GM19239 (cell line): ENCODE measurements at places on chromosomes 4 and X.

GRCh38 chr4:82989575-82990429 lies 20.8 kb downstream of the LIN54 start:
- peak; percentile 40 for DNase-seq

GRCh38 chr4:90293320-90293719 lies 166.1 kb downstream of the CCSER1 start:
- no peak for DNase-seq

GRCh38 chr4:53646795-53647194 lies 55.5 kb upstream of the LNX1 start:
- no peak for DNase-seq

DNA sequence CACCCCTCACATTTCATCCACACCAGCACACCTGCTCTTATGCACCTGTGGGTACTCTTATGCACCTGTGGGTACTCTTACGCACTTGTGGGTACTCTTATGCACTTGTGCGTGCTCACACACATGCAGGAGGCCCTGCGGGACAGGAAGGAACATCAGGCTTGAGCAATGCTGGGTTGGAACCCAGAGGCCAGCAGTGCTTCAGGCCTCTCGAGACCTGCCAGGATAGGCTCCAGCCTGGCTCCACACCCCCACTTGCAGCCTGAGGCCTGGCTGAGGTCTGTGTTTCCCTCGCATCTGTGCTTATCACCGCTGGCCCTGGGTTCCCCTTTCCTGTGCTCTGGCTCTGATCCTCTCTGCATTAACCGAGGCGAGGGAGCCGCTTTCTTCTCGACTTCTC lies 34.7 kb downstream of the SORCS2 start:
- no peak for DNase-seq

GRCh38 chr4:80447493-80447892 lies 112.0 kb downstream of the CFAP299 start:
- no peak for DNase-seq

DNA sequence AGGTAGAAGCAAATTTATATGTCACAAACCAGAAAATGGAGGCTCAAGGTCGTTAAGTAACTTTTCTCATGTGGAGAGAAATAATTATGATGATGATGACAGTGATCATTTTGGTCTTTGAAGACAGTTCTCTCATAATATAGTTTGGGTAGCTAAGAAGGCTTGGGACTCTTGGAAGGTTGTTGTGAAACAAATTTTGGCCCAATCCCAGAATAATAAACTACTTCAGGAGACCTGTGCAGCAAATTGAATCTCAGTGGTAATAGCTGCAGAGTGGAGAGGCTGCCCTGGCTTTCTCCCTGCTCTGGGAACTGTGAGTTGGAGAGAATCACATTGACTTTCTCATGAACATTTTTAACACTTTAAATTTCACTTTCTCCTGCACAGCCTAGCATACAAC lies 217.2 kb upstream of the BOD1L1 start:
- no peak for DNase-seq

- DNase-seq = no peak
These were observed 179.9 kb downstream of the AR start for GRCh38 chrX:67723580-67724351.

DNA sequence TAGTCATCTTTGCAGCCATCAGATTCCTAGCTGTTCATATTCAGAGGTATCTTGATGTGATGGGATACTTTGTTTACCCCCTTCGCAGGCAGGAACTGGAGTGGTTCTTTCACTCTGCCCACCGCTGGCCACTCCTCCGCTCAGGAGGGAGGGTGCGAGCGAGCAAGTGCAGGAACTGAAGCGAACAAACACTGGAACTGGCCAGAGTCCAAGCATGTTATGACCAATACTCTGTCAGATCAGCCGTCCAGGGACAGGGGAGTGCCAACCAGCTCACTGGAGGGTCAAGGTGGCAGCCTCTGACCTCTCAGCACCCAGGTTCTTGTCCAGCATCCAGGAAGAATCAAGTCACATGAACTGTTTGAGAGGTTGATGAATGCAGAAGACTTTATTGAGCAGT lies 18.0 kb upstream of the MANBA start:
- DNase-seq = no peak

DNA sequence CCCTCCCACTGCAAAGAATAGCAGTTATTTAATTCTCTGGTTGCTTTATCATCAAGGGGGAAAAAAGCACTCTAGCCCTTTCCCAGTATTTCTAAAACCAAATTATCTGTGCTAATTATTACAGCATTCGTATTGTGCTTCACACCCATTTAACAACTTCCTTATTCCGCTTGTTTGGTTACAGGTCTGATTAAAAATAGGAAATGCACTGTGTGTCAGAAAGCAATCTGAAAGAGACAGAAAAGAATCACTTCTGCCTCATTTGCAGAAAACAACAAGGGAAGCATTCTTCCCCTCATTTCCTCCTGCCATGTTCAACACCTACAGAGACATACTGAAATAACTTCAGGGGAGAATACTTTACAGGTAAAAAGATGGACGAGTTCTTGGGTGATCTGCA lies 114.9 kb upstream of the MAP3K15 start:
- no peak for DNase-seq

GRCh38 chr4:171239196-171239595 lies 574.0 kb upstream of the GALNTL6 start:
- DNase-seq = no peak

- DNase-seq = no peak
These were observed 205.0 kb upstream of the PDE5A start for GRCh38 chr4:119833611-119834010.

DNA sequence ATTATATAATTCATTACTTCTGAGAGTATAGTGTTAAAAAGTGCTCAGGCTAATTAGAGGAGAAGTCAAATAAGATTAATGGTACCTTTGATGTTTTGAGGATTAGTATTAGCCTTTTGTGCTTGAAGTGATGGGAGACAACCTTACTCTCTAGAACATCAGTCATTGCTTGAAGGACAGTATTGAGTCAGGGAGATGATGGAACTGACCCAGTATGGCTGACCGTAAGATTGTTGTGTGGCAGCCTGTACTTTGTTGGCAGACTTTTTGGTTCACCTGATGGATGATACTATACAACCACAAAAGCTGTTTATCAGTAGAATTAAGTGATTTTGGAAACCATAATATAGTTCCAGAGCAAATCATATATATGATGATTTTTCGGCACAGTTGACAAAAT lies 9.9 kb downstream of the OGT start:
- no peak for DNase-seq

DNA sequence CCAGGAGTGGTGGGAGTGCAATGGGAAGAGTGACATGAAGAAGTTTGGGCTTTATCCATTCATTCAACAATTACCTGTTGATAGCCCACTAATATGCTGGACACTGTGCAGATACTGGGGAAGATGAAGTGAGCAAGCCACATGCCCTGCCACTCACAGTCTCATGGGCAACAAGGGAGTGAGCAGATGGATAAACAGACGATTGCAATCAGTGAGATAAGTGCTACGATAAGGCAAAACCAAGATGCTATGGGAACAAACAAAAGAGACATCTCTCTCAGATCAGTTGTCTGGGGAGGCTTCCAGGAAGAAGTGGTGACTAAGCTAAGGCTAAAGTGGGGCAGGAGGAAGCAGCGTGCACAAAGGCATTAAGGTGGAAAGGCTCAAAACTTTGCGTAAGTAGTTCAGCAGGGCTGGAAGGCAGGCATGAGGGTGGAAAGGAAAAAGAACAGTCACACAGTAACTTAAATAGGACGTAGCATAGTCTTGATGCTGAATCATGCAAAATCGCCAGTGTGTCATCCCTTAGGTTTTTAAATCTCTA lies 31.7 kb downstream of the GAB3 start:
- DNase-seq = no peak

DNA sequence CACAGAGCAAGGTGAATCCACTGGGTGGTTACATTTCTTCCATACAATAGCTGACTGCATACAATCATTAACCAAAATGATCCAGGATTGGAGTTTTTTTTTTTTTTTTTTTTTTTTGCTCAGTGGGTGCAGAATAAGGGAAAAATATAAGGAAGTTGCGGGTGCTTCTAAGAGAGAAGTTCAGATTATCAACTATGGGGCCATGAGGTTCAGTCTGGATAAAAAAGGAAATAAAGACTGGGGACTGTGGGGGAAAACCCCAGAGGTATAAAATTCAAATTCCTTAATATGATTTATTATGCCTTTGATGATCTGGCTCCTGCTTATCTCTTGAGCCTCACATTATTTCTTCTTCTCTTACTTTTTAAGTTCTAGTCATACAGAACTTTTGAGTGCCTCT lies 5.9 kb upstream of the EIF1AX start:
- DNase-seq = no peak

DNA sequence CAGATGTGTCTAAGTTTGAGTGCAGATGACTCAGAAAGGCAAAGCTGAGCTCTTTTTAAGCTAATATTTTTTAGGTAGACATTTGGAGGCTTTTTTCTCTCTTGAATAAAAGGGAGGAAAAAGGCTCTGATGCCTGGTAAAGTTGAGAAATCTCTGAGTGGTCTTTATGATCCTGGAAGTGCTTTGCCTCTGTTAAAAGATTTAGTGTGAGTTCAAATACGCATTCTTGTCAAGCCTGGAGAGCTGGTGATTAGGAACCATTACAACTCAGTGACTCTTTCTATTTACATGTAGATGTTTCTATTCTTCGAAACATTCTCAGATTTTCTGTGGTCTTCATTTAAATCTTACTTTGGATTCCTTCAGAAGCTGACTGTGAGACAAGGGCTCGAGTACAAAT lies 143.4 kb upstream of the MED14 start:
- no peak for DNase-seq

DNA sequence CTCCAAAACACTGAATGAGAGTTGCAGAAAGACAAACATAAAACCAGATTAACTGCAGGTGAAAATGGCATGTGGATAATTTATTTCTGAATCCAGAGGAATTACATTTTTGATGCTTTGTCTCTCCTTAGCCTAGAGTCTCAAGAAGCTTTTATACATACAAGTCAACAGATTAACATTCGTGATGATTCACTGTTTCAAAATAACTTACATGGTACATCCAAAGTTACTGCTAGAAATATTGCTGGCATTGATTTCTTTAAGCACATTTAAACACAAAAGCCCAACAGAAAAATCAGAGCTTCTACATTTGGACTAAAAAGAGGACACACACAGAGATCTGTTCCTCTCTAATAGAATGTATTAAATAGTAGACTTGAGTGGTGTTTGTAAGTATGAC lies 105.6 kb downstream of the AMELX start:
- DNase-seq = no peak

- DNase-seq = no peak
These were observed 117.6 kb downstream of the TSPAN5 start for GRCh38 chr4:98540803-98541202.

GRCh38 chr4:186780291-186781031 lies 56.8 kb upstream of the FAT1 start:
- no peak for DNase-seq

DNA sequence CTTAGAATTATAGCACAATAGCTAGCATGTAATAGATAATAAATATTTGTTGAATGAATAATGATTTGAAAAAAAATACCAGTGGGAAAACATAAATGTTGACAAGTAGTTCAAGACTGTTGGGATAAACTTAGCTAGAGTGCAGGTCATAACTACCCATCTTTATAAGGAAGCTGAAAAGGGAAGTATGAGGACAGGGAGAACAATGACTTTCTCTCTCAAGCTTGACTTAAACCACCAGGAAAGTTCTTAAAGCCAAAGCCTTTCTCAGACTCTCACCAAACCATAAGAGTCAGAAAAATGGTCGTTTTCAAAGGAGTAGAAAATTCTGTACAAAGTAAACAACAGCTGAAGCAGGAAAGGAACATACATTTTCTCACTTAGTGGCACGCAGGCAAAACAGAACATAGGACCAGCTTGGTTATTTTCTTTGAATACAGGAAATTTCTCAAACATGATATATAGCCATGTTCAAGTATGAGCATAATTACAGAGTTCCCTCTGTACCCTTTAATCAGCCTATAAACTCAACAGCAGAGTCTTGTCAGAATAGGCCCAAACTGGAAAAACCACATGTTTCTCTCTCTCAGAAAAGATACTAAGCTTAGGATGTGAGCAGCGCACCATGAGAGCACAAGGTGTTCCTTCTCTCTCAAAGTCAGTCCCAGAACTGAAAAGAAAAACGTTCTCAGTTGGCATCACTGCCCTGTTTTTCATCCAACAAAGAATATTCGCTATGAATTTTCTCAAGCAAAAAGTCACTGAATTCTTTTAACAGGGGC lies 28.7 kb downstream of the MAPK10 start:
- no peak for DNase-seq

DNA sequence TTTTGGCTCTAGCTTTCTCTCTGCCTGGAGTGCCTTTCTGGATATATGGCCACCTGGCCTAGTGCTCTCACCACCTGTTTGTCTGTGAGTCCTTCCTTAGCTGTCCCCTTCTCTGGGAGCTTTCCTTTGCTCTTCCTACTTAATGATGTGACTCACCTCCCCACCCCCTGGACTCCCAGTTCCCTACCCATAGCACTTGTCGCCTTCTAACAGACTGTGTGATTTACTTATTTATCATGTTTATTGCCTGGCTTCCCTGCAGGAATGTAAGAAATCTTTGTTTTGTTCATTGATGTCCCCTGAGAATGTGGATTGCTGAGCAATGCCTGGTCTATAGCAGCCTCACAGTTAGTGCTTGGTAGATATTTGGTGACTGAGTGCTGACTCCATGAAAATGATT lies 18.9 kb downstream of the ADD1 start:
- no peak for DNase-seq

- no peak for DNase-seq
These were observed 156.9 kb downstream of the SOWAHB start for GRCh38 chr4:76740866-76741662.

DNA sequence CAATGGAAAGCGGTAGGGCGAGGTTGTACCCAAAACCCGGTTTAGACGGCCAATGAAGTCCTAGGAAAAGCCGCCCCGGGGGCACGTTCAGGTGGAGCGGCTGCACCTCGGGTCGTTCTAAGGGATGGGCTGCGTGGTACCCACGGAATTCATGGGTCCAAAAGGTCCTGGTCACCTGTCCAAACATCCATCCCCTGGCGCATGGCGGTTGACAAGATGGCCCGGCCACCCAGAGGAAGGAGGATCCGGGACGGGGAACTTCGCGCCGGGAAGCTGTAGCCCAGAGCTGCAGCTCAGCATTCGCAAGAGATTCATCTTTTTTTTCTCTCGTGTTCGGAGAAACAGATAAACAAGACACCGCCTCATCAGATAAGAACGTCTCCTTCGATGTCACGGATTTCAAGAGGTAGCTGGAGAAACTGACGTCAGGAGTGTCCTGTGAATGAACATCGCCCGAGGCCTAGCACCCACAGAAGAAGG lies 10.9 kb downstream of the PITX2 start:
- DNase-seq = no peak

GRCh38 chr4:127856813-127857447 lies 23.8 kb upstream of the PLK4 start:
- DNase-seq = peak; percentile 10
